ENCODE measurements at places on chromosomes 12 and 14.

DNA sequence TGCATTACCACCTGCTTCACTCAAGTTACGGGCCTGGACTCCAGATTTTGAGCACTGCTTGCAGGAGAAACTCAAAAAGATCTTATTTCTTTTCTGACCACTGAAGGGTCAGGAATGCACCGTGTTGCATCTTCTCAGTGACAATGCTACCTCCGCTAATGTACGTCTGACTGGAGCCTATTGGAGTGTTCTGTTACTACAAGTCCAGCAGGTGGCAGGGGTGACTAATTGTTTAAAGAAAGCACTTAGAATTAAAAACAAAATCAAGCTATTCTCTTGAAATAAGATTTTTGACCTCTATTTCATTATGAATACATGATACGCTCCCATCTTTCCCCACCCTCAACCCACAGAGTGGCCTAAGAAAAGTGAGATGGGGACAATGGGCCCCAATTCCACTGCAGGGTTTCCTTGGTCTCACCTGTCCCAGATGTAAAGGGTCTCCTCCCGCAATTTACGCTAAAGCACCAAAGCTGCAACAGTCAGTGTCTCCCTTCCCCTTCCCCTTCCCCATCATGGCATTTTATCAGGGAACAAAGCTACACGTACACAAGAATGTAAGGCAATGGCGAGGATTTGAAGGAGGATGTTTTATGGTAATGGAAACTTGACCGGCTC, 2.2 kb downstream of the TBPL2 start:
- peak; percentile 50 for DNase-seq

DNA sequence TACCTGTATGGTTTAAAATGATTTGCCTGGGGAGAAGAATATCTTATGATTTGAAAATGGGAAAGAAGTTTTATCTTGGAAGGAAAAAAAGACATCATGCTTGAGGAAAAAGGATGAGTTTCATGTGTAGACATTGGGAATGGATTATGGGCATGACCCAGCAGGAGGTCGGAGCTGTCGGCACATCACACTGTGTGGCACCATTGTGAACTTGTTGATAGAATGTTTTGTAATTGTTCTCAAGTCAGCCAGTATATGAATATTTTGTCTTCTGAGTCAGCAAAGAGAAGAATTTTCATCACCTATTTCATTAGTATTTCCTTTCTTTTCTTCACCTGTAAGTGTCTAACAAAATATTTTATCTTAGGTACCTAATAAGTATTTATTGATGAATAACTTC, 60.0 kb upstream of the HMGA2 start:
- no peak for DNase-seq

- no peak for DNase-seq
Observed at GRCh38 chr12:93670104-93670503, 7.1 kb upstream of the CRADD start.

- DNase-seq: no peak
Observed at GRCh38 chr14:74409441-74409840, 16.6 kb downstream of the SYNDIG1L start.

DNA sequence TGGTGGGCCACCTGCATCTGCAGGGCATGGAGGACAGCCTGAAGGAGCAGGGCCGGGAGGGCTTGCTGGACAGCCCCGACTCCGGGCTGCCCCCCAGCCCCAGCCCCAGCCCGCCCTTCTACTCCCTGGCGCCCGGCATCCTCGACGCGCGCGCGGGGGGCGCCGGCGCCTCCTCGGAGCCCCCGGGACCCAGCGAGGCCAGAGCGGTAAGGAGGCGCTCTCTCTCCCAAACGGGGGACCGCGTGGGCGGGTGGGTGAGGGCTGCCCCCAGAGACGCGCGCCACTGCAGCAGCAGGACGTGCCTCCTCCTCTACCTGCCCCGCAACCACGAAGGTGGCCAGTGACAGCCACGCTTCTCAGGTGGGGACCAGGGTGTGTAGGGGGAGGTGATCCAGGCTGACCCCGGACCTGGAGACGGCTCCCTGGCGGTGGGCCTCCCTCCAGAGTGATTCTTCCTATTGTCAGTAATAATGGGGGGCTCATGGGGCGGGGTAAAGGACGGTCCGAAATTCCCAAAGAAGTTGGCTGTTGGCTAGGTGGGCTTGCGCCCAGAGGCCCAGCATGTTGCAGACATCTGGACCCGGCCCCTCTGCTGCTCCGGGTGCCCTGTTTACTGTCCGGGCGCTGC, 652 bp downstream of the RFLNA start:
- DNase-seq: peak; percentile 55

- peak; percentile 94 for DNase-seq
Observed at GRCh38 chr14:101964297-101965180, at the start of gene DYNC1H1. Gene DYNC1H1 (plus strand): TSS chr14:101964573. CDS start chr14:101964692, 119 bp downstream.

- DNase-seq: no peak
Observed at GRCh38 chr12:10362325-10362724, 27.5 kb downstream of the KLRK1 start.

GRCh38 chr14:32408018-32408417, 78.9 kb downstream of the AKAP6 start:
- peak; percentile 18 for DNase-seq

DNA sequence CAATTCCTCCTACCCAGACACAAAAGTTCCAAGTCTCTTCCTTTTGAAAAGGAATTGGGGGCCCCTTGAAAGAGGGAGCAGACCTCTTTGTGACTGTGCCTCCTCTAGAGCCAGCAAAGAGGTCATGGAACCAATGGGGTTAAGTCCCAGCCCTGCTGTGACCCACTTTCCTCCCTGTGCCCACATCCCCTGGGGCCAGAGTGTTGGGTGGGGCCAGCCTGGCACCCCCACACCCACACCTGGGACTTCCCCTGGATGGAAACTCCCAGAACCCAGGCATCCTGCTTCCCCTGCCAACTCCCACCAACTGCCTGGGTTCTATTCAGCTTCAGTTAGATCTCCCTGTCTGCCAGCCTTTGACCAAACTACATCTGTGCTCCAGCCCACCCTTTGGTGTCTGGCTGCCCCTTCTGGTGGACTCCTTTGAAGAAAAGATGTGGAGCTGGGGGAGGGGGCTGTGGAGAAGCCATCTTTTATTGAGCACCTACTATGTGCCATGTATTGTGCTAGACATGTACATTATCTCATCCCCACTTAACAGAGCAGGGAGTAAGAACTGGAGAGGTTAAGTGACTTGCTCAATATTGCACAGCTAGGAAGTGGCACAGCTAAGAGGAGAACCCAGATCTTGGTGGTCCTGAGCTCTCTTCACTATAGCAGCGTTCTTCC, 4.6 kb upstream of the RARG start:
- DNase-seq: no peak

GRCh38 chr14:65513671-65514070, 101.1 kb downstream of the FUT8 start:
- DNase-seq: no peak

GRCh38 chr12:80700327-80700726, 7.1 kb upstream of the MYF6 start:
- no peak for DNase-seq

DNA sequence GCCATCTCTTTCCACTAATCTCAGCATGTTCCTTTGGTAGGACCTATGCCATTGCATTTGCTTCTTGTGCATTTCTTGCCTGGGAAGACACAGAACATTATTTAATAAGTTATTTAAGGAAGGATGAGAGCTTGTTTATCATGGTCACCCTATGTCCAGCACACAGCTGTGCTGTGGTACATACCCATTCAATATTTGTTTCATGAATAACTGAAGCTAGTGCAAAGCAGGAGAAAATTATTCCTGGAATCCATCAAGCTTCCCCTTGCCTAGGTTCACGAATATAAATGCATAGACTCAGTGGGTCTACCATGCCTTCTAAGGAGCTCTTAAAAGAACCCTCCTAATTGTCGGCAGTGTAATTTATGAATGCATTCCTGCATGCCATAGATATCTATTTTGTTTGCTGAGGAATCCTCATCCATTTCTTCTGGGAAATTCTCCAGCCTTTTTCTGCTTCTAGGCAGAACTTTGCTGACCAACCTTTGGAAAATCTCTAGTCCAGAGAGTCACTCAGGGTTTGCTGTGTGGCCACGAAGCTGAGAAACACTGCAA, 599.8 kb upstream of the TMEM132C start:
- DNase-seq: no peak

DNA sequence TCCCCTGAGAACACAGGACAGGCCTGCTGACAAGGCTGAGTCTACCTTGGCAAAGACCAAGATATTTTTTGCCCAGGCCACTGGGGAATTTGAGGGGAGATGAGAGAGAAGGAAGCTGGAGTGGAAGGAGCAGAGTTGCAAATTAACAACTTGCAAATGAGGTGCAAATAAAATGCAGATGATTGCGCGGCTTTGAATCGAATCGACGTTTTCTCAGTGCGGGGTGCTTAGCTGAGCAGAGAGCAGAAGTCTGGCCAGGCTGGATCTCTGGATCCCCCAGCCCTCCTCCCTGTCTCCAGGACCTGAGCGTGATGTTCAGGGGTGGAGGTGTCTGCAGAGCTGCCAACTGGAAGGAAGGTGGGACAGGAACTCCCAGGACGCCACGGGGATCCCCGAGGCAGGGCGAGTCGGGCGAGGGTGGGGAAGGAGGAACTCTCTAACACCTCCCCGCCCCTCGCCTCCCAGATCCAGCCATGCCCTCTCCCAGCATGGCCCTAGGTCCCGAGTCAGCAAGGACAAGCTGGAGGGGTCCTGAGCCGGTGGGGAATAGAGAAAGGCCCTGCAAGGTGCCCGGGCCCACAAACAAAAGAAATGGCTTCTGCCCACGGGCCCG, 527 bp upstream of the CARMIL3 start:
- peak; percentile 33 for DNase-seq

- DNase-seq: no peak
Observed at GRCh38 chr14:22807432-22808087, 7.7 kb downstream of the SLC7A7 start.

DNA sequence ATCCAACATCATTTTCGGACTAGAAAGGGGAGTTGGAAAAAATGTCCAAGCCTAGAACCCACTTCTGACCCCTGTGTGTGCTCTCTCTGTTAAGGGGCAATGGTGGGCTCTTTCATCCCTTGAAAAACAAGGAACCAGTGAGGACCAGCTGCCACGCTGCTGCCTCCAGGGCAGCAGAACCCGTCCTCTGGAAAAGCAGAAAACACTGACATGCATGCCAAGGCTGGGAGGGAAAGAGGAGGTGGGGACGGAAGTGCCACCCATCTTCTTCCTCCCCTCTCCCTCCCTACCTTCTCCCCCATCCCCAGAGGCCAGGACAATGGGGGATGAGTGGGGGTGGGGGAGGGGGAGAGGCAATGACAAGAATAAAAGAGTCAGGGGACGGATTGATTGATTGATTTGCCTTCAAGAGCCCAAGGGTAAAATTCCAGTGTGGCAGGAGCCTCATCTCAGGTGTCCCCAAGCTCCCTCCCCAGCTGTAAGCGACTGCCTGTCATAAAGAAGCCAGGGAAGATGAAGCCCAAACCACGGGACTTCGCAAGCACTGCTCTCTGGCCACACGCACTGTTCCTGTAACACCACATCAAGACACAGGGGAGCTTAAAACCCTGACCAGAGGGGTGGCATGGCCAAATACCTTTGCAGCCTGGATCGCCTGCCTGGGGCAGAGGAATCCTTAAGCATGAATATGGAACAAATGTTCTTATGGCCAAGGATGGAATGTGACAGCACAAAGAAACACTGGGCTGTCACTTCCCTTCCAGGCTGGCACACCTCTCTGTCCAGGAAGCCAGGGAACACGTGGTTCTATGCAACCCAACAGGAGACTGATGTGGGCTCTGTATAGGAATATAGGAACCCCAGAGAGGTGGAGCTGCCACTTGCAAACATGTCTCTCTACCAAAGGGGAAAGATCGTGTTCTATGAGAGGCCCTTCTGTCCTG, 38.9 kb upstream of the BDKRB2 start:
- DNase-seq: no peak

DNA sequence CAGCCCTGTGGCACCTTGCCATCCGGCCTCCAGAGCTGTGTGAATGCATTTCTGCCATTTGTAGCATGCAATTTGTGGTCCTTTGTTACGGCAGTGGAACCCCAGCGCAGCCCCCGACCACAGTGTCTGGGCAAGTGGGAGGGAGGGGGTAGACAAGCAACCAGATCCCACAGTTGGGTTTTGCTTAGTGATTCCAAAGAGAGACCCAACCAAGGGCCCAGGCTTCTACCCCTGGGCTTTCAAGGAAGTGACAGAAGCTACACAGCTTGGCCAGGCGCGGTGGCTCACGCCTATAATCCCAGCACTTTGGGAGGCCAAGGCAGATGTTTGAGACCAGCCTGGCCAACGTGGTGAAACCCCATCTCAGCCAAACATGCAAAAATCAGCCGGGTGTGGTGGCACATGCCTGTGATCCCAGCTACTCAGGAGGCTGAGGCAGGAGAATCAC, 17.8 kb downstream of the ZBTB42 start:
- no peak for DNase-seq

DNA sequence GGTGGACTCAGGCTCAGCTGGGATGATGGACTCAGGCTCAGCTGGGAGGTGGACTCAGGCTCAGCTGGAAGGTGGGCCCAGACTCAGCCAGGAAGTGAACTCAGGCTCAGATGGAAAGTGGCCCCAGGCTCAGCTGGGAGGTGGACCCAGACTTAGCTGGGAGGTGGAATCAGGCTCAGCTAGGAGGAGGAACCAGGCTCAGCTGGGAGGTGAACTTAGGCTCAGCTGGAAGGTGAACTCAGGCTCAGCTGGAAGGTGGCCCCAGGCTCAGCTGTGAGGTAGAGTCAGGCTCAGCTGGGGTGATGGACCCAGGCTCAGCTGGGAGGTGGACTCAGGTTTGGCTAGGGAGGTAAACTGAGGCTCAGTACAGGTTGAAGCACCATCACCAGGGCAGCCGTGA, 21.8 kb upstream of the C14orf180 start:
- no peak for DNase-seq

DNA sequence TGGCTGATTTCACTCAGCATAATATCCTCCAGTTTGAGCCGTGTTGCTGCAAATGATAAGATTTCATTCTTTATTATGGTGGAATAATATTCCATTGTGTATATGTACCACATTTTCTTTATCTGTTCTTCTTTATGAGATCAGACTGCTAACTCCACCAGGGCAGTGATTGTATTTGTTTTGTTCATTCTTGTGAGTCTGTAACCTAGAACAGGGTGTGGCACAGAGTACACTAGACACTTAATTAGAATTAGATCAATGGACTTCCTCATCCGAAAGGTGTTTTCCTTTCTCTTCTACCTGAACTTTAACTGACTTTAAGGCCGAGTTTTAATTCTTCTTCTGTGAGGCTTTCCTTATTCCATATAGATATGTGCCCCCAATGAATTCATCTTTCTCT, 551.0 kb downstream of the SNAPC1 start:
- DNase-seq: no peak

DNA sequence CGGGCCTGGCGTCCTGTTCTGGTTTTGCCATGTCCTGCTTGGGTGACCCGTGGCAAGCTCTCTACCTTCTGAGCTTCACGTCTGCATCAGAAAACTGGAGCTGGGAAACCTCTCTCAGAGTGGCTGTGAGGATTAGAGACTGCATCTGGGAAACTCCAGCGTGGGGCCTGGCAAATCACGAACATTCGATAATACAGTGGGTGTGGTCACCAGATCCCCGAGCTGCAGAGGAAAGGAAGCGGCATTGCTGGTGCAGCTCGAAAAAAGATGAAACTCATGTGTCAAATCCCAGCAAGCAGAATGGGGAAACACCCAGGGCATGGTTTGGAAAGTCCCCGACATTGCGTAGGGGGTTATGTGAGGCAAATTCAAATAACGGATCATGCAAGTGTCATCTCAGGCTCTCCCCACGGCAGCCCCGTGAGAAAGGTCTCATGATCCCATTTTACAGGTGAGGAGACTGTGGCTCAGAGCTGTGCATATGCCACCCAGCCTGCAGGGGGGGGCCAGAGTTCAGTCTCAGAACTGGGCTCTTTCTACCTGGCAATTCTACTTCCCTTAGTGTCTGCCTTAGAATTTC, 98.1 kb upstream of the VRK1 start:
- no peak for DNase-seq

All from iPS-NIHi11 (cell line).